HFFc6 (cell line): ENCODE measurements at places on chromosomes 5 and 9. TPM values are rescaled to one million over a fixed set of nuclear protein-coding genes. Genes with fewer than 3 reads are reported as not detected.

DNA sequence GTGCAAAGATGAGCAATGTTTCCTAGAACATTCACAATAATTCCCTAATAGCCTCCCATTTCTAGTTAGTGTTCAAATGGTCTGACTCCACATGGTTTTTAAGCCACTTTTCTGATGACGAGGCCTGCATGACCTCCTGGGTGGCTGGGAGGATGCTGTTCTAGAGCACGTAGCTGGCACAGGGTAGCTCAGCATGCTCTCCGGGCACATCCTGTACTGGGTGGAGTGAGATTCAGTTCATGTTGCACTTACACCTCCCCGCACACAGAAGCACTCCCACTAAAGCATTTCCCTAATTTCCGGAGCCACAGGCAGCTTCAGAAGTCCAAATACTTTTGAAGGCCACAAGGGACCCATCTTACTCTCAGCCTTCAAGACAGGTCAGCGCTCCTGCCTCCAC, 159.8 kb upstream of the LHFPL2 start:
- no peak for DNase-seq

- no peak for DNase-seq
Observed at GRCh38 chr5:142156839-142157463, 48.4 kb downstream of the NDFIP1 start.

TMEM267 gene
- 15.1 to 19.5 TPM (median 18.5 TPM) in 3 replicates for total RNA-seq

GRCh38 chr9:27179245-27179865, 70.3 kb downstream of the TEK start:
- DNase-seq, result no peak

GRCh38 chr5:129804705-129805104, 56.8 kb downstream of the MINAR2 start:
- no peak for DNase-seq

- DNase-seq, result no peak
Observed at GRCh38 chr5:67308988-67309688, 112.5 kb upstream of the CD180 start.

GRCh38 chr9:114894609-114895433, 35.6 kb downstream of the TNFSF8 start:
- DNase-seq, result peak; percentile 92

DNA sequence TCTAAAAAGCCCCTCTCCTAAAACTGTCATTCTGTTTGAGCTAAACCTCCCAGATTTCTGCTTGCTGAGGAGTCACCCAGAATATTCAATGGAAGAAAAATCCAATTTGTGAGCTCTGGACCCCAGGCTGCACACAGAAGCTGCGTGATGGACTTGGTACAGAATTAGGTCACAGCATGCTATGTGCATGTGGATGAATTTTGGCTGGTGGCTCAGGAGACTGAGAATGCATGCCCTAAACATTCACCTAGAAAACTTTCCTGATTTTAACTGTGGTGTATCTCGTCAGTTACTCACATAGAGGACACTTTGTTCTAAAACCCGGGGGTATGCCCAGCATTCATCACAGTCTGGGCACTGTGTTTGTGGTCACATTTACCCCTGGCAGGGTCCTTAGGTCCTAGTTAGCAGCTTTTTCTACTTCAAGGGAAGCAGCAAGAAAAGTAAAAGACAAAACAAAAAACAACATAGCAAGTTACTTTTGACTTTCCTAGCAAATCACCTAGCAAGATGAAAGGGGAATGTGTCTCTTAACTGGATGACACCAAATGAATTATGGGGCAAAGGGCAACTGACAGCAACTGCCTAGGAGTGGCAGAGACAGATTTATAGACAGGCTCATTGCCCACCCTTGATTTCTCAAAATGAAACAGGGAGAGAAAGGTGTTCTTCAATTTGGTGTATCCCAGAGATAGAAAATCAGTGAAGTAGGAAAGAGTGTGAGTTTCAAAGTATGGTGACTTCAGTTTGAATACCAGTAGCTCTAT, 8.3 kb upstream of the SHROOM1 start:
- DNase-seq, result no peak

LHX3 gene
- total RNA-seq, result not detected in 2 replicates

GRCh38 chr9:74497748-74498620, 849 bp downstream of the RORB start:
- DNase-seq, result no peak

GRCh38 chr5:22079566-22079965, 773.6 kb downstream of the CDH12 start:
- DNase-seq, result no peak

DNA sequence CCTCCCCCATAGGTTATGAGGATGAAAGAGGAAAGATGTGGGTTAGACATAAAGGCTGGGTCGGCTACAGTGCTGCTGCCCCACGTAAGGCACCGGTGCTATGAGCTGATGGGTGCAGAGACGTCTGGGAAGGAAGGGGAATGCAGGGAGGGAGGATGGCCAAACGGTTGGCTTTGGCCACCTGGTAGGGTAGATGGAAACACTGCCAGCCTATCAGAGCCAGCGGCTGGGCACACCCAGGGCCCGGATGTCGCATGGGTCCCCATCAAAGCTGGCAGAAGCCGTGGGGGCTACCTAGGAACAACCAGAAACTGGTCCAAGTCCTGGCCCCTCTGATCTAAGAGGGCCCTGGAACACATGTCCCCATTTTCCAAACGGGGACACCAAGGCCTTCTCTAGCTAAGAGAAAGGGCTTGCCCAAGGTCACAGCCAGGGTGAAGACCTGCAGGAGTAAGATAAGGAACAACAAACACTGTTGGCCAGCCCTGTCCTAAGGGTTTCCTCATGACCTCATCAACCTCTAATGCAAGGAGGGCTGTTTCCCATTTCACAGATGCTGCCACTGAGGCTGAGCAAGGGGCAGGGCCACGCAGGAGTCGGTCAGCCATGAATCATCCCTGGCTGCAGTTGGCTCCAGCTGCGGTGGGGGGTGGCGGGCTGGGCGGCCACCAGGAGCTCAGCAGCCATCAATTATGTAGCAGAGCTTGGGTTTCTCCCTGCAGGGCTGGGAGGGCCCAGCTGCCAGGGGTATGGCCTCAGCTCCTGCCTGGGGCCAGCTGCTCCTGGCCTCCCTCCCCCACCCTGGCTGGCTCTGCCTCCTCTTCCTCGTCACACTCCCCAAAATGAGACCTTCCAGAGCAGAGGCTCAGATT, 4.9 kb downstream of the SH3GLB2 start:
- peak; percentile 69 for DNase-seq

OR1J2 gene
- not detected in 2 replicates for total RNA-seq

FER gene
- 18.7 and 23.7 TPM in 2 replicates for total RNA-seq

DNA sequence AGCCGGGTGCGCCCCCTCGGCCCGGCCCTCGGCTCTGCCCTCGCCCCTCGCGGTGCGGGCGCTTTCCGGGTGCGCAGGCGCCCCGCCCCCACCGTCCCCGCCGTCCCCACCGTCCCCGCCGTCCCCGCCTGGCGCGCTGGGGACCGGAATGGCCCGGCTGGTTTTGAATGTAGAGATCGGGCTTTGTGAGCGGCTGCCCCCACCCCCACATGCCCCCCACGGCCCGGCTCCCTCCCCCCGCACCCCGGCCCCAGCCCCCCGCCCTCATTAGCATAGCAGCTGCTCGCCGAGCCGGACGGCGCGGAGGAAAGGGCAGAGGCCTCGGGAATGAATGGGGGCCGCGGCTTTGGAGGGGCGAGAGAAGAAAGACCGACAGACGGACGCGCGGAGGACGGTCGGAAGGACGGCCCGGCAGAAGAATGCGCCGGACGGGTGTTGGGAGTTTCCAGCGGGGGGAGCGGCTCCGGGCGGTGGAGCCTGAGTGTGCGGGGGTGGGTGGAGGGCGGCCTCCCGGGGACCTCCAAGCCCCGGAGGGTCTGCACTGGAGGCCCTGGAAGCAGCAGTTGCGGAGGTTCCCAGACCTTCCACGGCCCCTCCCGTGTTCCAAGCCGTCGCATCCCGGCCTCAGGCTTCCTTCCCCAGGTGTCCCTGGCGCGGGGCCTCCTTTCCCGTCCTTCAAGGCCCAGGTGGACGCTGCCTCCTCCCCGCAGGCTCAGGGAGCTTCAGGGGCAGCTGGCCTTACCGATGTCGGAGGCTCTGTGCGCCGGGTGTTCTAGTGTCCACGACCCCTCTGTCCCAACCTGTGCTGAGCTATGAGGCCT, 6.0 kb downstream of the NRARP start:
- no peak for DNase-seq

SLF1 gene
- 3.3 to 6.5 TPM (median 5.0 TPM) in 3 replicates for total RNA-seq

- DNase-seq, result peak; percentile 89
Observed at GRCh38 chr9:87711857-87712800, 13.8 kb upstream of the CTSL start.

EIF4E1B gene
- not detected in 3 replicates for total RNA-seq

DNA sequence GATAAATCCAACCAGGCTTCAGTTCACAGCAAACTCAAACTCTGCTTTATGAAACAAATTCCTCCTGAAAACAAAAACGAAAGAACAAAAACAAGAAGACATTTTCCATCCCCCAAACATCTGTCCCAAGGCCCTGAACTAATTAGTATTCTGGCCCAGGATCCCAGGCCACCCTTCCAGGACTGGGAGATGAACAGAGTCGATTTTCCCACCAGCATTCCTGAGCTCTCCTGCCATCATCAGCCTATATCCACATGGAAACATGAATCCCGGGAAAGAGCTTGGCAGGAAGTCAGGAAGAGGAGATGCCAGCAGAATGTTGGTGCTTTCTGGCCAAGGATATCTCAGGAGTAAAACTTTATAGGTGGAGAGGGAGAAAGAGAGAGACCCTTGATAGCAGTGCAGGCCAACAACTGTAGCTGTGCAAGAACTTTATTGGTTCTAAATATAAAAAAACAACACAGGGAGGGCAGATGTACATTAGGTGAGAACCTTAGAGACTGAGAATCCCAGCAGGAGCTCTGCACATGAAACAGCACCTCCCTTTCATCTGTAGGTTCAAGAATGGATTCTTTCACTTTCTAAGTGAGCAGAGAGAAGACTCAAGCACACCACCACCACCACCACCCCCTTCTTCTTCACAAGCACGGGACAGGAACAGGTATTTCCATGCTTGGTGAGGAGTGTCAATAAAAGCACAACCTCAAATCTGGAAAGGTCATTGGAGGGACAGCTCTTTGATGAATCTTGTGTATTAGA, 190.7 kb upstream of the TAS2R1 start:
- no peak for DNase-seq

GRCh38 chr9:3004572-3004971, 160.7 kb upstream of the PUM3 start:
- no peak for DNase-seq

AFAP1L1 gene
- 3.5 and 5.2 TPM in 2 replicates for total RNA-seq

DNA sequence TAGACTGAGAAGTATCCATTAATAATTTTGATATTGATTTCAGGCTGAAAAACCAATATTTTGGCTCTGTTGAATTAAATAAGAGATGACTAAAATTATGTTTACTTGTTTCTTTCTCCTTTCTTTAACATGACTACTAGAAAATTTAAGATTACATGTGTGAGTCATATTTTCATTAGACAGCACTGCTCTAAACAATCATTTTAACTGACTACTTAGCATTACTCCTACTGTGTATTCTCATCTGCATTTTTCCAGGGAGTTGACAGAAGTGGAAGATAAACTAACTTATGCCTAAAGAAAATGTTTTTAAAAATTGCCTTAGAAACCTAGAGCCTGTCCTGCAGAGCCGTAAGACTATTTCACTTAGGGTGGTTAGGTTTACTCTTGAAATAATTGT, 29.1 kb downstream of the TNC start:
- no peak for DNase-seq

ZCCHC7 gene
- 18.6 to 23.8 TPM (median 19.4 TPM) in 3 replicates for total RNA-seq

DNA sequence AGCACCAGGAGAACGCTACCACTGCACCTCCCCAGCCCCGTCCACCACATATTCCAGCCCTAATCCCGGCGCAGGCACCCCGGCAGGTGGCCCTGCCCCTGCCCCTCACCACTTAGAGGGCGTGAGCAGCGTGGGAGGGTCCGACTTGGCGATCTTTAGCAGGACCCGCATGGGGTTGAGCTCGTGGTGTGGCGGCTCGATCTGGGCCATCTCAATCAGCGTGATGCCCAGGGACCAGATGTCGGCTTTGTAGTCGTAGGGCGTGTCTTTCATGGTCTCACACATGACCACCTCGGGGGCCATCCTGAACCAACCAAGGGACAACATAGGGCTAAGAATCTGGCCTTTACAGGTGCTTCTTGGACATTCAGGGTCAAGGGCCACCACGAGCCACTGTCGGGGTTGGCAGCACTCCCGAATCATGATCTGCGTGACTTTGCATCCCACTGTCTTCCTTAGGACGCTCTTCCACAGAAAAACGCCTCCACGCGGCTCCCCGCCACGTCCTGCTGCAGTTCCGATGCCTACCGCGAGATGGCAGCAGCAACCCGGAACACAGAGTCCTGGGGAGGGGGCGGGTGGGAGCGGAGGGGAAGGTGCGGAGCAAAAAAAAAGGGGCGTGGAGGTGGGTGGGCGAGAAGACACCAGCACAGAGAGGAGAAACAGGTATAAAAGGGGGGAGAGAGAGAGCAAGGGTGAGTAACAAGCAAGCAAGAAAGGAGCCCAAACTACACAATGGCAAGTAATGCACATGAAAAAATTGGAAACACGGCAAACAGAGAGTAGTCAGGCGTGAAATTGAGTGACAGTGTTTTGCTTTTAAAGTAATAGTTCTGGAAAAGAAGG, 81.3 kb downstream of the STK10 start:
- peak; percentile 30 for DNase-seq

FOXD4 gene
- 0.18 and 0.40 TPM in 2 replicates for total RNA-seq

DNA sequence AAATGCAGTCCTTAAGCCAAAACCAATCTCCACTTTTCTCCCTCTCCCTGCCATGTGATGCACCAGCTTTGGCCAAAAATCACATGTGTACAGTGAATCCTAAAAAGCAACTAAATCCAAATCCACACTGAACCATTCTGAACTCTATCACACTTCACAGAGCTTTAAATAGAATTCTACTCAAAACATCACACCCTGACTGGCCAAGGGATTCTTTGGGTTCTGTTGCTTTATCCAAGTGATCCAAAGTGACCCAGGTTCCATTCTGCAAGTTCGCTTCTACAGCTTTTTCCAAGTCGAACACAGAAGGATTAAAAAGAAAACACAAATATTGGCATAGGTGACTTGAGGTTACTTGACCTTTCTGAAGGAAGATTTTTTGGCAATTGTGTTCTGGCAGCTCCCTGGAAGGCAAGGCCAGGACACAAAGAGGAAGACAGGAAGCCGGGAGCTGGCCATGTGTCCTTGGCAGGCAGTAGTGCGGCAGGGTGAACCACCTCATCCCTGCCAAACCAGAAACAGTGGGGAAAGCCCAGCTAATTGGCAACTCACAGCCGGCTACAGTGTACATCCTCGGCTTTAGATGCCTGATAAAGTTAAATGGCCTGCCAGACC, 115.0 kb downstream of the NFIB start:
- DNase-seq, result no peak

GABRA1 gene
- not detected in 3 replicates for total RNA-seq

DAB2 gene
- 226 to 285 TPM (median 227 TPM) in 3 replicates for total RNA-seq

TTC16 gene
- 0.07 TPM in 1 of 3 replicates, not detected in the others for total RNA-seq

DNA sequence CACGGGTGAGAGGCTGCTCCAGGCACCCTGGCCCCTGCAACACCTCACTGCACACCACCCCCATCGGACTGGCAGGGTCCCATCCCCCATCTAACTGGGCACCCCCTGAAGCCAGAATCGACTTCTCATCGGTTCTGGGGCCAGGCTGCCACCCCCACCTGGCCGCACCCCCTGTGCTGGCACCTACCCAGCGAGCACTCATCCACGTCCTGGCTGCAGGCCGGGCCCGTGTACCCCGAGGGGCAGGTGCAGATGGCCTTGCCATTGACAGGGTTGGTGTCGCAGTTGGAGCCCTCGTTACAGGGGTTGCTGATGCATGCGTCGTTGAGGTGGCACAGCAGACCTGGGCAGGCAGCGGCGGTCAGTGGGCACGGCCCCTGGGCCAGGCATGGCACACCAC, 27.9 kb downstream of the NOTCH1 start:
- DNase-seq, result no peak

- no peak for DNase-seq
Observed at GRCh38 chr5:20618340-20618739, 630.3 kb upstream of the CDH18 start.

GRCh38 chr5:173765029-173765644, 123.0 kb upstream of the CPEB4 start:
- DNase-seq, result no peak
